ENCODE measurements at places on chromosomes 5 and 9.

GRCh38 chr9:136538599-136539426 is 7.0 kb downstream of the NOTCH1 start:
- DNase-seq = no peak

- peak; percentile 19 for DNase-seq
Observed at GRCh38 chr9:122095010-122095767, 2.1 kb upstream of the TTLL11 start.

GRCh38 chr5:142143878-142144277 is 35.3 kb downstream of the NDFIP1 start:
- DNase-seq = no peak

GRCh38 chr9:4690144-4690543 is 10.8 kb downstream of the CDC37L1 start:
- DNase-seq = no peak

DNA sequence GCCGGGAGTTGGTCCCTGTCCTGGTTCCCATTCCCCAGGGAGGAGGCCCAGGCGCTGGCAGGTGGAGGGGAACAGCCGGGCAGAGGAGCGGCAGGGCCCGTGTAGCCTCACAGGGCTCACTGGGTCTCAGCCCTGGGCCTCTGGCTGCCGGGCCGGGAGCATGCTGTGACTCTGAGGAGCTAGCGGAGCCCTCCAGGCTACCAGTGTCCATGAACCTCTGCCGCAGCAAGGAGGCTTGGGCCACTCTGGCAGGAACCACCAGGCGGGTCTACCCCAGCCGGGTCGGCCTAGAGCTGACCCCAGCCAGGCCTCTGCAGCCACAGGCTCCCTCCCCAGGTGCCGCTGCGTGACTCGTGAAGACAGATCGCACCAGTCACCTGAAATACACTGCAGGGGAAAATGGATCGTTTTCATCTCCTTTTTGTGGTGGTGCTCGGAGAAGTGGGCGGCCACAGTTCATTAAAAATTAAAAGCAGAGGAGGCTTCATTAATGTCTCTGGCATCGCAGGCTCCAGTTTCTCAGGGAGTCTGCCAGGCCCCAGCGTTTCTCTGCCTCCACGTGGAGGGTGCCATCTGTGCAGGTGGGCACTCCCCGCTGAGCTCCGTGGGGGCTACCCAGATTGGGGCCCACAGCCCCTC is 43.8 kb downstream of the KCNT1 start:
- DNase-seq = no peak

- no peak for DNase-seq
Observed at GRCh38 chr5:149684371-149684770, 45.7 kb upstream of the PPARGC1B start.

- DNase-seq = no peak
Observed at GRCh38 chr5:134003064-134003816, 1.5 kb downstream of the VDAC1 start.

DNA sequence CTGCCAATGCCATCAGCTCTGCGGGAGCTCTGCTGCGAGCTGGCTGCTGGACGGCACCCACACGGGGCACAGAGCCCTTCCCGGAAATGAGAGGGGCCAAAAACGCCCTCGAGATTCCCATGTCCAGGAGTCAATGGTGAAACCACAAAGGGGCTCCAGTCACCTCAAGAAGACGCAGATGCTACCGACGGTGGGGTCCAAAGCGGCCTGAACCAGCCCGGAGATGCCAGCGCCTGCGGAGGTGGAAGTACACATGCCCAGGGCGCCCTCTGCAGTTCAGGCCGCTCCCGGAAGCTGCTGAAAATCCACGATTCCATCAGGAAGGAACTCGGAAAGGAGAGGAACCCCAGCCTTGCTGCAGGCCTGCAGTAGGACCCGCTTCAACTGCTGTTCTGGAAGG is 82.4 kb upstream of the SELENOP start:
- no peak for DNase-seq

DNA sequence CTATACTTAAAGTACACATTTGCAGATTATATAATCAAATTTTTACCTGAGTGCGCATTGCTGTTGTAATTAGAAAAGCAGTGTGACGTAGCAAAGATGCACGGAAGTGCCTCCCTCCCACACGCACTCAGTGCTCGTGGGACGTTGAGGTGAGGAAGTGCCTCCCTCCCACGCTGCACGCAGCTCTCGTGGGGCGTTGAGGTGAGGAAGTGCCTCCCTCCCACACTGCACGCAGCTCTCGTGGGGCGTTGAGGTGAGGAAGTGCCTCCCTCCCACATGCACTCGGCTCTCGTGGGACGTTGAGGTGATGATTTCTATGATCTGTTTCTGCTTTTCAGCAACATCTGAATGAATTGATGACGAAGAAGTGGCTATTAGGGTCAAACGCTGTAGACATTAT is 21.0 kb downstream of the EXOC3 start:
- peak; percentile 87 for DNase-seq

DNA sequence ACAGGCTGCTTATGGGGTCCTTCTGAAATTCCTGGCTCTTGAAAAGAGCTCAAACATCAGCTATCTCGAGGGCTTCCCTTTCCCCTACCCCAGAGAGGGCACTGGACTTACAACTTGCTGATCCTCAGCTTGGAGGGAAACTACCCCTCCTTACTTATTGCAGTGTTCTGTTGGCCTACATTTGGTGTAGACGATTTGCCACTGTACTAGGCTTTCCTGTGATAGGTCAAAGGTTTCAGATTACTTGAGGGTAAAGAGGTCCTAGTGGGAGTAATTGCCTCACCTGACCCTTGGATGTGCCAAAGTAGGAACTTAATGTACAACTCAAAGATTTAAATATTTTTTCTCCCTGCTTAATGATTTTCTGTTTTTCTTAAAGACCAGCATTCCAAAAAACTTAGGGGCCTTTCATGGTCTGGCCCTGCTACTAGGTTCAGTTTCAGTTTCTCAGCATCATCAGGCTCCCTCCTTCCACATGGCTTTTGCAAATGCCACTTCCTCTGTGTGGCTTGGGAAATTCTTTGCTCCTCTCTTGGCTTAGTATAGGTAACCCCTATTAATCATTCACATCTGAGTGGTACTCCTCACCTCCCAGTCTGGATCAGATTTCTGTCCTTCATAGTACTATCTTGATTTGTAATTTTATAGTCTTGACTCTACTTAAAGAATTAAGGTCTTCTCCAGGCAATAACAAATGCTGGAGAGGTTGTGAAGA is 32.4 kb downstream of the CYSTM1 start:
- DNase-seq = no peak

DNA sequence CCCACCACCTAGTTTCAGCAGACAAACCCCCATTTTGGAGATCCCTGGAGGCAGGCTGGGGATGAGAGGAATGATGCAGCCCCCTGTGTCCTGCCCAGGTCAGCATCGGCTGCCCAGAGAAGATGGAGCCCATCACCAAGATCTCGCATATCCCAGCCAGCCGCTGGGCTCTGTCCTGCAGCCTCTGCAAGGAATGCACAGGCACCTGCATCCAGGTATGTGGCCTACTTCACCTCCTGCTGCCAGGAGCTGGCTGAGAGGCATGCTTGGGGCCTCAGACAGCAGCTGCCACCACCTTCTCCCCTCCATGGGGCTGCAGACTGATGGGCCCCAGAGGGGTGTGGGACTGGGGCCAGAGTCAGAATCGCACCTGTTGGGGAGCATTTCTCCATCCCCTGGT is 38.9 kb downstream of the JADE2 start:
- no peak for DNase-seq

GRCh38 chr5:55535199-55535905 is 588 bp upstream of the PLPP1 start:
- DNase-seq = no peak

DNA sequence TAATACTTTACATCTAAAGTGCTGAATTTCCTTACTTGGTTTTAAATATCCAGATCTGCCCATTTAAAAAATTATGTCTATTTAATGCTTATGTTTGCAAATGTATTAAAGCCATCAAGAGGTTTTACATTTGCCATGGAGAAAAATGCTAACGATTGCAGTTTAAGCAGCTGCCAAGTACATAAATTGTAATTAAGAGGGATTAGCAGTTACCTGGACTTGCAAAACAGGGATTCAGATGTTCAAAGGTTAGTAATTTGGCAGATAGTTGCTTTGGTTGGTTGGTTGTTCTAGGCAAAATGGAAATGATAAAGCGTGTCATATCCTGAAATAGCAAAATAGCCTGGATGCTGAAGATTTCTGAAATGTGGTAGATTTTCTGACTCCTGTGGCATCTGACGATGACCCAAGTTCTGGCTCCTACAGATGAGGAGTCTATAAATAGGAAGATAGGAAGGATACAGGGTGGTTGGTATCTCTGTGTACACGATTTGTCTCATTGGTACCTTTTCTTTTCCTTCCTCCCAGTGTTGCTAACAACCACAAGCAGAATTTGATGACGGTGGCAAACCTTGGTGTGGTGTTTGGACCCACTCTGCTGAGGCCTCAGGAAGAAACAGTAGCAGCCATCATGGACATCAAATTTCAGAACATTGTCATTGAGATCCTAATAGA is 282.9 kb downstream of the NR3C1 start:
- no peak for DNase-seq

DNA sequence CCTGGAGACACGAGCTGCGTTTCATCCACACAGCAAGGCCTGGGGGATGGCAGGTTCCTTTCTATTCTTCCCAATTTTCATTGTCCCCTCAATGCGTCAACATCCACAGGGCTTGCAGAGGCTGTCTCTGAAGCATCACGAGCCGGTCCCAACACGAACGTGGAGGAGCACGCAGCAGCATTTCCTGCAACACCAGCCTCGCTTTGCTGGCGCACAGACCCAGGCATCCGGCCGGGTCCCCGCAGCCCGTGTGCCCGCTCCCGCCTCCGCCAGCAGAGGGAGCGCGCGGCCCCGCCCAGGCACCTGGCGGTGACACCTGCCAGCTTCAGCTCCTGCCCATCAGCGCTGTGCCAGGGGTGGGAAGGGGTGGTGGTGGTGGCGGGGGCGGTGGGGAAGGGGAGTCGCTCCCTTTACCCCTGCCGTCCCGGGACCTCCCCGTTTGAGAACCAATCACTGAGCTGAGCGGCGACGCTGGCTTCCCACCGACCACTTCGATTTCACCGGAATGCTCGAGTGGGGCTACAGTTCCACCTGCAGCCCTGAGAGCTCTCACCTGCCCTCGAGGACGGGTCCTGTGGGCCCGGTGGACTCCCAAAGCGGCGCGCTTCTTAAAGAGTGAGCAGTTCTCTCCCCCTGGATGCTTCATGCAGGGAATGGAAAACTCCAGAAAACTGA is 464.5 kb downstream of the ICE1 start:
- DNase-seq = no peak

- DNase-seq = no peak
Observed at GRCh38 chr5:12095808-12096281, 191.6 kb upstream of the CTNND2 start.

GRCh38 chr5:150272531-150272930 is 17.0 kb downstream of the CAMK2A start:
- DNase-seq = no peak

- no peak for DNase-seq
Observed at GRCh38 chr9:96171728-96172127, 130.2 kb downstream of the HSD17B3 start.

DNA sequence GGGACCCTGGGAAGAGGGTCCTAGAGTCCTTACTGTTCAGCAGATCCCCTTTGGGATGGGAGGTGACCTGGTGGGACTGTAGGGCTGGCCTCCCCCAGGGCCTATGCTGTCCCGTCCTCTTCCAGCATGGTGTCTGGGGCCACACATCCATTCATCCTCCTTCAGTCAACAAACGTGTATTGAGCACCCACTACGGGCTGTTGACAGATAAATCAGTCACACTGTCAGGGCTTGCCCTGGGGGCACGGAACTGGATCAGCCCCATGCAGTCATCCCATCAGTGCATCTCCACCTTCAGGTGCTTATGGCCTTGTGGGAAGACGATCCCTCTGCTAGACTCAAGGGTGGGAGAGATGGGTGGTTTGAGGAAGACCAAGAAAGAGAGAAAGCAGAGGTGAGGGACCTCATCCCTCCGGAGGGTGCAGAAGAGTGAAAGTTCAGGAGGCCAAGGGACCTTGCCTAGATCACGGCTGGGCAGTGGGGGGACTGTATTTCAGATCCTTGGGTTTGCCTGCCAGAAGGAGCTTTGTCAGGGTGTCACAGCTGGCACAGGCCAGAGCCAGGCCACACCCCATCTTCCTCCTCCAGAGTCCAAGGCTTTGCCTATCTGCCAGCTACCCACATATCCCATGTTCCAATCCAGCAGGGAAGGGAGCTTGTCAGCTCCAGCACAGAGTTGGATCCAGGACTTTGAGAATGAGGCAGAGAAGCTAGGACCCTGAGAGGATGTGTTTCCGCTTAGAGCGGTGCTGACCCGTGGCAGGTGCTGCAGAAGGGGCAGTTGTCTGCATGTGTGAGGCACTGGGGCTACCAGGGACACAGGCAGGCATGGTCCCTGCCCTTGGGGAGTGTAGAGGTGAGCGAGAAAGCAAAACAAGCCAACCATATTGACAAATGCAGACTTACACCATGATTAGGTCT is 30.5 kb downstream of the COL27A1 start:
- DNase-seq = no peak

- DNase-seq = no peak
Observed at GRCh38 chr9:9855177-9856078, 757.4 kb downstream of the PTPRD start.

DNA sequence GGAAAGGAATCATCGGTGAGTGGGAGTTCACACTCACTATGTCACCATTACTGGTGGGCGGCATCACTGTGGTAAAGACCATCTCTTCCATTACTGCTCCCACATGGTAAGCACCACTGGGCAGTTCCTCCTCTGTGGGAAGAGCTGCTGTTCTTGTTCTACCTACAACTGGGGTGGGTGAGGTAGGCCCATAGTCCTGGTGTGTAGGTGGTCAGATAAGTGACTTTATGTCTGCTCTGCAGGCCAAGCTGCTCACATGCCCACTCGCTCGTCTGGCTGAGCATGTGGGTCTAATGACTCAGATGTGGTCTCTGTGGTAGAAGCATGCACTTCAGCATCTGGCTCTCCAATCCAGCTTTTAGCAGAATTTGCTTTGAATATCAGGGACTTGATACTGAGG is 82.9 kb downstream of the TMEM215 start:
- no peak for DNase-seq

GRCh38 chr5:131363811-131364506 is 100.1 kb downstream of the CDC42SE2 start:
- no peak for DNase-seq

GRCh38 chr5:89722538-89722937 is 687.0 kb downstream of the CETN3 start:
- no peak for DNase-seq

DNA sequence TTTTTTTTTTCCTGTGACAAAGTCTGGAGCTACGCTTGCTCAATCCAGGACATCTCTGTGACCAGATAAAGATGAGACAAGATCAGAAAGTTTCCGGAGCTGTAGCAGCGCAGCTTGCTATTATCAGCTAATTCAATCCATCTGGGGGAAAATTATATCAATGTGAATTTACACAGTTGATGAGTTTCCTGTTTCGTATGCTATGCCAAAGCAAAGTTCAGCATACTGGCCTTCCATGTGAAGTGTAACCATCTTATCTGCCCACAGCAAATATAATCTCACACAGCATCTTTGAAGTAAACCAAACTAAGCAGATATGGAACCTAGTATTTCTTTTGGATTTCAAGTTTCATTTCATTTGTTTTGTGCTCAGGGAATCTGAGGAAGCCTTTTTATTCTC is 1767.7 kb downstream of the EFNA5 start:
- DNase-seq = no peak

GRCh38 chr9:134125413-134126095 is 10.3 kb upstream of the WDR5 start:
- DNase-seq = no peak
